Choroid plexus epithelial cell (primary cell): ENCODE measurements at places on chromosomes 7 and 10.

- peak; percentile 93 for DNase-seq
These were observed 39.9 kb downstream of the PLEKHA8 start for GRCh38 chr7:30068117-30068516.

- DNase-seq = peak; percentile 91
These were observed 298.6 kb downstream of the REEP3 start for GRCh38 chr10:63819753-63820329.

DNA sequence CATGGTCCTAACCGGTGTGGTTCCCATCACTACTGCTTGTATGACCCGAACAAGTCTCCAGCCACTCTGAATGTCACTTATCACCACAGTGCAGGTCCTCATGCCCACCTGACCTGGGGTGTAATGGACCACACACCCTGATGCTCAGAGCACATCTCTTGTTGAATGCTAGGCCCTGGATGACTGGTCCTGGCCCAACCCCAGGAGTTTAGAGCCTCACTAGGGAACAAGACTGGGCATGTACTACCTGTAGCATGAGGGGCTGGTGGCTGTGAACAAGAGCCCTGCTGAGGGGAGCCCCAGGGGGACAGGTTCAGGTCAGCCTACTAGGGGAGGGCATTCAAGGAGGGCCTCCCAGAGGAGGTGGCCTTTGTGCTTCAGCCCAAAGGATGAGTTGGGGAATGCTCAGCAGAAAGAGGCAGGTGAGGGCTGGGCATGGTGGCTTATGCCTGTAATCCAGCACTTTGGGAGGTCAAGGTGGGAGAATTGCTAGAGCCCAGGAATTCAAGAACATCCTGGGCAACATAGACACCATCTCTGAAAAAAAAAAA lies 31.2 kb downstream of the ZMIZ1 start:
- DNase-seq = no peak

DNA sequence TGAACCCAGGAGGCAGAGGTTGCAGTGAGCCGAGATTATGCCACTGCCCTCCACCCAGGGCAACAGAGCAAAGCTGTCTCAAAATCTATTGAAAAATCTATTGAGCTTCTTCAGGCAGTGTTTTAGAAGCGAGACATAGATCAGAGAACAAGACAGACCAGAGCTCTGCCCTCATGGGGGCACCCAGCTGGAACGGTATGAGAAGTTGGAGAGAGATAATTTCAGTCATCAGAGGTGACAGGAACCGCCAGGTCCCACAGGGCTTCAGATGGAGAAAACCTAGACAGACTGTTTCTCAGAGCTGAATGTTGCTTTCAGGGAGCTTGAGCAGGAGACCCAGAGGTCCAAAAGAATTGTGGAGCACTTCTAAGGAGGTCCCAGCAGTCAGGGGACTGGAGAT lies 14.2 kb upstream of the GTF2IRD1 start:
- DNase-seq = no peak

GRCh38 chr10:58608351-58608750 lies 95.7 kb downstream of the BICC1 start:
- peak; percentile 38 for DNase-seq

DNA sequence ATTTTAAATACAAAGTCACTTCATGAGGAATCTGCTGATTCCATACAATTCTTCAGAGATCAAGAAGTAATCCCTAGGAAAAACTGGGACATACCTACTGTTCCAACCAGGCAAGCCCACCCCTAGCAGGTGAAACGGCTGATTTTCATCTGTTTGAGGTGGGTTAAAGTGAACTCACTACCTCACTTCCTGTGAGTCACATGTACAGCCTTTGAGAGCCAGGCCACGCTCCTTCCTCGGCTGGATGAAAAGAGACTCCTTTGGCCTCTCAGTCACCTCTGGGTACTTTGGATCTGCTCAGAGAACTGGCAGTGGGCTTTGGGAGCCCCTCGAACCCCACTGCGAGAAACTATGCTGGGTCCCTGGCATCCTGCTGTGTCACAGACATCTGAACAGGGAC lies 68.2 kb downstream of the CHST15 start:
- peak; percentile 10 for DNase-seq

DNA sequence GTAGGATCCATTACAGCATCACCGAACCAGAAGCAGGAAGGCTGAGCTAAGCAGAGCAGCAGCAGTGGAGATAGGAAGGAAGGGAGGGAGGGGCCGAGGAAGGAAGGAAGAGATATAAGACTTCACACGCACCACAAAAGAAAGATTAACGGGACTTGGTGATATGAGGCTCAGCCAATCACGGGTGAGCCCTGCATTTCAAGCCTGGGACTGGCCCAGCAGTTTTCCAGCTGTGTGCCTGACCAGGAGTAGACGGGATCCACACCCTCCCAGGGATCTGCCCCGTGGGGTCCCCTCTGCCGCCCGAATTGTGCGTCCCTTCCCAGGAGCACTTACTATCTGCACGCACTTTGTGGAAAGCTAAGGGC lies 16.2 kb downstream of the ATG9B start:
- DNase-seq = peak; percentile 13

GRCh38 chr10:131784363-131785120 lies 116.3 kb upstream of the PPP2R2D start:
- no peak for DNase-seq

DNA sequence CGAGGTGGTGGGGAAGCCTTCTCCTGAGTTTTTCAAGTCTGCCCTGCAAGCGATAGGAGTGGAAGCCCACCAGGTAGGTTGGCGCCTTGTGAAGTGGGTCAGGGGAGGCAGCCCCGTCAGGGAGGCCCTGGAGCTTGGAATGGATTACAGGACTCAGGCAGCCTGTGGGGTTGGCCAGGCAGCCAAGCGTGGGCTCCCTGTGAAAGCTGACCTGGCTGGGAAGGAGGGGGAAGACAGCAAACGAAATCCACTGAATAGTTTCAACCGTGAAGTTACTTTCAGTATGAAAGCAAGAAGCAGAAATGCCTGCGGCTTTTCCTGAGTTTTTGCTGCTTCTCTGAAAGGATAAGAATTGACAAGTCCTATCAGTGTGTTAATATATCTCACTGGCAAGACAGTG lies 36.4 kb downstream of the LHPP start:
- DNase-seq = no peak

DNA sequence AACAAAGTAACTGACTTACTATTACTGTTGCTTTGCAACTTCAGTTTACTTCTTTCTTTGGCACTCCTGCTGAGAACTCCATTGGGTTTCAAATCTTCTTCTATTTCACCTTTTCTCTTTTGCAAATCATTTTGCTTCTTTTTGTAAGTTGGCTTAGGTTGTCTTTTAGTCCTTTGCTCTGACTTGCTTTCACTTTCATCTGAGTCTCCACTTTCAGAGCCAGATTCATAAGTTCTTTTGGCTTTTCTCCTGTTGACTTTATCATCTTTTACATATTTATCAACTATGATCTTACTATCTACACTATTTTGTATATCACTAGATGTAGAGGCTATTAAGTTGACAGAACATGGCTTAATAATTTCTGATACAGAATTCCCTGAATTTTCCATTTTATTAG lies 73.4 kb downstream of the NRBF2 start:
- peak; percentile 57 for DNase-seq

DNA sequence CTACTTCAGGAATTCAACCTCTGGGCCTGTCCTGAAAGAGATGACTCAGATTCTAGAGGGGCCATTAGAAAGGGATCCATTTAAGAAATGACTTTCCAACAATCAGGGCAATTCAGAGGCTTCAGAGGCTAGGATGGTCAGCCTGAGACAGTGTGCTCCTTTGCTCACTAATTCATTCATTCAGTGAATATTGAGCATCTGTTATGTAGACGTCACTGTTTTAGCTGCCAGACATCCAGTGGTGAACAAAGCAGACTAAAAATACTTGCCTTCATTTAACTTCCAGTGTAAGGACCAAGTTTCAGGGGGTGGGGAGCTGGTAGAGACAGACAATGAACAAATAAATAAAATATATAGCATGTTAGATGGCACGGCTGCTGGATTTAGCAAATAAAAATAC lies 1.6 kb downstream of the KIAA1217 start:
- peak; percentile 18 for DNase-seq

GRCh38 chr10:101229266-101230182 lies at the start of gene LBX1:
TSS of gene LBX1 (minus strand) at chr10:101229463. CDS start at chr10:101228815, 648 bp downstream.
- DNase-seq = no peak

GRCh38 chr7:111266613-111267012 lies 175.7 kb downstream of the LRRN3 start:
- peak; percentile 92 for DNase-seq

DNA sequence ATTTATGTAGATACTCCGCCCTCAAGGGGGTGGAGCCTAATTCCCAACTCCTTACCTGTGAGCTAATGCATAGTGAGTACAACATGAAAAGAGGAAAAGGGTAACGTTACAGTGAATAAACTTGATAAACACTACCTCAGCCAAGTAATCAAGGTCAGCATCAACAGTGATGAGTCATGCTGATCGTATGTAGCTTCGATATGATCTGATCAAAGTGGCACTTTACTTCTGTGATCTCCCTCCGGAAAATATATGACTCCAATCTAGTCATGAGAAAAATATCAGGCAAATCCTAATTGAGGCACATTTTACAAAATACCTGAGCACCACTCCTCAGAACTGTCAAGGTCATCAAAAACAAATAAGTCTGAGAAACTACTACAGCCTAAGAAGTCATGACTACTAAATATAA lies 70.4 kb downstream of the VTI1A start:
- DNase-seq = no peak

DNA sequence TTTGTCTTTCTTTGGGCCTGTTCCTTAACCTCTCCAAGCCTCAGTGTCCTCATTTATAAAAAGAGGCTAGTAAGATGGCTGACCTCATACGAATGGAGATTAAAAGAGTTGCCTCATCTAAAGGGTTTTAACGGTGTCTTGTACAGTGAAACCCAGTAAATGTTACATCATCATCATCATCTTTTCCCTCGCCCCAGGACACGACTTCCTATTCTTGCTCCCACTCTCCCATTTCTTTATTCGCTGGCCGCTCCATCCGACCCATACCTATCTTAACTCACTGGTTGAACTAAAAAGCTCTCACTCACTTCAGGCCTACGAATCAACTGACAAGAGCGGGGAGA lies 554 bp downstream of the FRA10AC1 start:
- DNase-seq = peak; percentile 66

DNA sequence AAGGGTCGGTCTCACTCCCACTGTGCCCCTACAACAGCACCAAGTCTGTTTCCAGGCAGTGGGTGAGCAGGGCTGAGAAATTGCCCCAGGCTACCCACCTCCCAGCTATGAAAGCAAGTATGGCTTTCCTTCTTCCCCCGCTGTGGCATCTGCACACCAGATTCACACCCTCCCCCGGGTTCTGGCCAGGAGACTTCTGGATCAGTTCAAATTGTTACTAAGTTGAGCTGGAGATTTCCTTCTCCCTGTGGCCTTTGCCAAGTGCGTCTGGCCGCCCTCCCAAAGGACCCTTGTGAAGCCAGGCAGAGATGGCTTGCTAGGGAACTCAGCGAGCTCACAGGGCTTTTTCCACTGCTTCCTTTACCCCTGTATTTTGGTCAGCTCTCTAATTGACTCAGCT lies 555.4 kb downstream of the SH2D4B start:
- no peak for DNase-seq

DNA sequence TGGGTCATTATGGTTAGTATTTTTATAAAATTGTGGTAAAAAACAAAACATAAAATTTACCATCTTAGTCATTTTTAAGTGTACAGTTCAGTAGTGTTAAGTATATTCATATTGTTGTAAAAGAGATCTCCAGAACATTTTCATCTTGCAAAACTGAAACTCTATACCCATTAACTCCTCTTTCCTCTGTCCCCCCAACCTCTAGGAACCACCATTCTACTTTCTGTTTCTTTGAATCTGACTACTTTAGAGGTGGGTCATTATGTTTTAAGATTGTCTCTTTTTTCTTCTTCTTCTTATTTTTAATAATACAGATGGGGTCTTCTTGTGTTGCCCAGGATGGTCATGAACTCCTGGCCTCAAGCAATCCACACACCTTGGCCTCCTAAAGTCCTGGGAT lies 84.1 kb downstream of the DOCK4 start:
- no peak for DNase-seq

GRCh38 chr7:1992554-1992953 lies 240.2 kb downstream of the MAD1L1 start:
- no peak for DNase-seq

GRCh38 chr10:71436268-71437125 lies 39.8 kb downstream of the CDH23 start:
- DNase-seq = no peak

- DNase-seq = peak; percentile 45
These were observed 76.1 kb upstream of the ANK3 start for GRCh38 chr10:60465801-60466200.

DNA sequence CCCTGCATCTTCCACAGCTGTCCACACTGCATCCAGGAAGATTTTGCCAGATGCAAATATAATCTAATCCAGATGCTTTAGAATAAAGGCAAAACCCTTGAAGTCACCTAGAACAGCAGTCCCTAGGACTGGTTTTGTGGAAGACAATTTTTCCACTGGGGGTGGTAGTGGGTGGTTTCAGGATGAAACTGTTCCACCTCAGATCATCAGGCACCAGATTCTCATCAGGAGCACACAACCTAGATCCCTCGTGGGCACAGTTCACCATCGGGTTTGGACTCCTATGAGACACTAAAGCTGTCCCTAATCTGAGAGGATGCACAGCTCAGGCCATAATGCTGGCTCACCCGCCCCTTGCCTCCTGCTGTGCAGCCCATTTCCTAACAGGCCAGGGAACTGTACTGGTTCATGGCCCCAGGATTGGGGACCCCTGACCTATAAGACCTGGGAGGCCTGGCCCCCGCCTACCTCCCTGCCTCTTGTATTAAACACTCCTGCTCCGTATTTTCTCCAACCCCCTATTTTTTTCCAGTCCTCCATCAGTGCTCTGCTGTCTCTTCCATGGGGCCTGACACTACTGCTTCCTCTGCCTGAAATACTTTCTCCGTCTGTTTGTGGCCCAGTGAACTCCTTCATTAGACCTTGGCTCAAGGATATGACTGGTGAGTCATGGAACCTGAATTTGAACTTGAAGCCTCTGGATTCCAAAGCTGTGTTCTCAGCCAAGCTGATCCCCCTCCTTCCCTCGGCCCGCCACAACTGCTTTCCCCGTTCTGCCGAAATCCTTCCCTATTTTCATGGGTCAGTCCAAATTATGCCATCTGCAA lies 79.9 kb upstream of the RHEB start:
- DNase-seq = peak; percentile 96

DNA sequence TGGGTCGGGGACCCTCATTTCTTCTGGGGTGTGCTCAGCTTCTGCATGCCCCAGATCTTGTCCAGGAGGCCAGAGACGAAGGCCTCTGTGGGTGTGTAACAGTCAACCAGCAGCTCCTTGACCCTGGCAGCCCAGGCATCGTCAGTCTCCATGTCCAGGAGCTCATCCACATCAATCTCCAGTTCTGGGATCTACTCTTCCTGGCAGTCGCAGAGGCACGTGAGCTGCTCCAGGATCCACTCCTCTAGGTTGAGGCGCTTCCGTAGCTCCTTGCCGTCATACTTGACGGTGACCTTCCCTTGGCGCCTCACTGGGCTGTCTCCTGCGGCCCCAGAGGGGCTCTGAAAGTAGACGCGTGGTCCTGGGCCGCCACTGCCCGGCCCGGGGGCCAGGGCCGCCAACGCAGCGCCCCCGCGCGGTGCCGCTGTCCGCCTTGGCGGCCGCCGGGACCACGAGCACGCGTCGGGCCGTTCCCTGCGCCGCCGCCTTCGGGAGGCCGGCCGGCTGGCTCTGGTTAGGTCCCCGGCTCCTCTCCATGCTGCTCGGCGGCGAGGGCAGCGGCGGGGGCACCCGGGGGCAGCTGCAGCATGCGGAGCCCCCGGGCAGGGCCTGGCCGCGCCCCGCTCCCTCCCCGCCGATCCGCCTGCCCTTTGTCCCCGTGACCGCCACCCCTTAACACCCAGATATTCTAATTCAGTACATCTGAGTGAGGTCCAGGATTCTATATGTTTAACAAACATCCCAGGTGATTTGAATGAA lies 170.5 kb downstream of the SEPTIN7 start:
- peak; percentile 16 for DNase-seq
